ENCODE measurements at places on chromosomes 6 and 20. TPM values are rescaled to one million over a fixed set of nuclear protein-coding genes. Genes with fewer than 3 reads are reported as not detected.

The SPINT4 gene
- total RNA-seq: not detected

The OR2H2 gene
- not detected for total RNA-seq

The NHLRC1 gene
- total RNA-seq: 2.1 TPM

The FAM209B gene
- total RNA-seq: 0.71 TPM

The PSORS1C1 gene
- total RNA-seq: 7.4 TPM
